Panc1 (cell line): ENCODE measurements at places on chromosomes 1 and 21.

- DNase-seq = no peak
- no peaks in the 10 kb centered on the region for H3K36me3 ChIP-seq
- no peak overlapping the region for H3K27ac ChIP-seq
- no peaks in the 10 kb centered on the region for H3K4me1 ChIP-seq
These were observed 10.2 kb upstream of the GNL2 start for GRCh38 chr1:37605806-37606474.

- DNase-seq = no peak
- peaks cover 9% of the 10 kb centered on the region for H3K4me1 ChIP-seq
- no peaks in the 10 kb centered on the region for H3K27me3 ChIP-seq
- H3K27ac ChIP-seq = peak overlapping the region; percentile 76
- H3K36me3 ChIP-seq = no peaks in the 10 kb centered on the region
These were observed 333.9 kb downstream of the SRGAP2C start for GRCh38 chr1:121518726-121519041.

- no peak overlapping the region for H3K27ac ChIP-seq
- no peak for DNase-seq
- H3K4me1 ChIP-seq = peaks cover 4% of the 10 kb centered on the region; the same call in 1 of the 2 replicates
- no peaks in the 10 kb centered on the region for H3K27me3 ChIP-seq
- no peaks in the 10 kb centered on the region for H3K36me3 ChIP-seq
These were observed 11.5 kb upstream of the CXADR start for GRCh38 chr21:17501107-17502006.

DNA sequence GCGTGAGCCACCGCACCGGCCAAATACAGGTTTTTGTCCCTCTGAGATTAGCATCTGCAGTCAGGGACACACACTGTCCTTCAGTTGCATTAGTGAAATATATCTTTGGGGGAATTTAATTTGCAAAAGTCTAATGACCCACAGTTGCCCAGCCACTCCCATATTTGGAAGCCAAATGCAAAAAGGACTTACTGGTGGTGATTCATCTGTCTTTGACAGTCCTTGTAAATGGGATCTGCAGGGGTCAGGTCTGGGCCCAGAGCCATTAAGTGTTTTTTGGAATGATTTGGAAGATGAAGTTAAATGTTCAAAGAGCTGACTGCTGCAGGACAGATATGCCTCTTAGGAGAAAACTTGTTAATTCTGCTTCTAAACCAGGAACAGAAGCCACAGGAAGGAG, 44.6 kb upstream of the DNASE2B start:
- H3K36me3 ChIP-seq = no peaks in the 10 kb centered on the region
- DNase-seq = no peak
- no peak overlapping the region for H3K4me3 ChIP-seq
- H3K27ac ChIP-seq = no peak overlapping the region

GRCh38 chr1:42322577-42322976, 12.5 kb downstream of the FOXJ3 start:
- DNase-seq = no peak
- H3K27me3 ChIP-seq = no peaks in the 10 kb centered on the region
- H3K27ac ChIP-seq = no peak overlapping the region

DNA sequence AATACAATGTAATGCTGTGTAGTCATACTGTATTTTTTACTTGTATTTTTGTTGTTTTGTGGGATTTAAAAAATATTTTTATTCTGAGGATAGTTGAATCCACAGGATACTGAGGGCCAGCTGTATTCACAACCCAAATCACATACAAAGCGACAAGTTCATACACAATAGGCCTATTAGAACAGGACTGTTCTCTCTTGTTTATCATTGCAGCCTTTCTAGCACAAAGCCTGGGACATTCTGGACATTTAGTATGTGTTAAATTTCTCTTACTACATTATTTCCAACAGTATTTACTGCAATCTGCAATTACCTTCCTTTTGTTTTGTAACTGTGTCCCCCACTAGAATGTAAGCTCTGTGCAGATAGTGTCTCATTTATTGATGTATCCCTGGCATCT, 65.4 kb downstream of the SLC35A3 start:
- H3K4me3 ChIP-seq = no peak overlapping the region
- no peaks in the 10 kb centered on the region for H3K27me3 ChIP-seq
- no peaks in the 10 kb centered on the region; the same call in 1 of the 2 replicates for H3K4me1 ChIP-seq
- peaks cover 6% of the 10 kb centered on the region; the same call in 1 of the 2 replicates for H3K36me3 ChIP-seq
- H3K27ac ChIP-seq = no peak overlapping the region
- DNase-seq = no peak

GRCh38 chr1:152313319-152313801, 11.7 kb downstream of the FLG start:
- no peaks in the 10 kb centered on the region for H3K27me3 ChIP-seq
- H3K36me3 ChIP-seq = no peaks in the 10 kb centered on the region
- no peak overlapping the region for H3K4me3 ChIP-seq
- H3K4me1 ChIP-seq = no peaks in the 10 kb centered on the region
- DNase-seq = no peak
- no peak overlapping the region for H3K27ac ChIP-seq

- no peak overlapping the region for H3K4me3 ChIP-seq
- DNase-seq = no peak
- no peaks in the 10 kb centered on the region for H3K27me3 ChIP-seq
- H3K36me3 ChIP-seq = no peaks in the 10 kb centered on the region
- H3K27ac ChIP-seq = no peak overlapping the region
- no peaks in the 10 kb centered on the region for H3K4me1 ChIP-seq
These were observed 59.0 kb upstream of the BTG3 start for GRCh38 chr21:17671733-17672132.

GRCh38 chr1:185267701-185268100, 49.3 kb downstream of the IVNS1ABP start:
- no peaks in the 10 kb centered on the region for H3K27me3 ChIP-seq
- H3K4me3 ChIP-seq = no peak overlapping the region
- DNase-seq = no peak
- H3K4me1 ChIP-seq = no peaks in the 10 kb centered on the region
